Activated CD8-positive, alpha-beta memory T cell treated with anti-CD3 and anti-CD28 coated beads for 4 hours (primary cell): ENCODE measurements at places on chromosomes 7 and 10.

DNA sequence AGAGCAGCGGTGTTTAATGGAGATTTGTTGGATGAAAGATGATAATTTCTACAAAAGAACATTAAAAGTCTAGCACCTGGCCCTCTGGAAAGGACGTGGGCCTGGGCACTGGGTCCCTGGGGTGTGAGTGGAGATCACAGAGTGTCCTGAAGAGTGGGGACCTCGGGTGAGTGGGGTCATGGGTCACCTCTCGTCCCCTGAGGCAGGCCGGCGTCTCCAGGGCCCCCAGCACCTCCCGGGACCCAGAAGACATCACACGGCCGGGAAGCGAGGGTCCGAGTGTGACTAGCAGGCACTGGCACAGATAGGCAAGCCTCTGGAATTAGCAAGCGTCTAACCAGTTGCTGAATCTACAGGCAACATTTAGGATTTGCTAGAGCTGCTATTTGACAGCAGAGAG is 257.2 kb downstream of the MAD1L1 start:
- DNase-seq, result no peak

DNA sequence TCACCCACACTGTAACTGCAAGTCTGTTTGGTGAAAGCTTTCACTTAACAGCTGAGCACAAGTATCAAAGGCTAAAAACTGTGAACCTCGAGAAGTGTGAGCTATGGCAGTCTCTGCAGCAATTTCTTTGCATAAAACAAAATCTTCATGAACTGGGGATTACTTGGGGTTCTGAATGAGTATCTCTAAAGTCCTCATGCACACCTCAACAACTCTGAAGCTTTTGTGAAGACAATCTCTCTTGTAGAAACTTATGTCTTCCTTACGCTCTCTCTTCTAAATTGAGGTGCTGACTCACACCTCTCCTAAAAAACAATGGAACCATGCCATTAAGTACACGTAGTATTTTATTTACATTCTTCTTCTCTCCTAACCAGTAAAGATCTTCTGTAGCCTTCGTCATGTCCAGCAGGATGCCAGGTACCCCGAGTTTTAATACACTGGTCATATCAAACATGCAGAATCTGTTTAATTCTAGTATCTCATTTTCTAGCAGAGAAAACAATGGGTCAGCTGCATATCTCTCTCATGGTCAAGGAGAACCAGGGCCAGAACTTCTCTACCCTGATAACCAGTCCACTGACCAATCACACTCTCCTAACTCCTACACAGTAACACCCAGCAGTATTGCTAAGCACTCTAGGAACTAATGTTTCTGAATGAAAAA is 76.9 kb downstream of the UBE2H start:
- no peak for DNase-seq

DNA sequence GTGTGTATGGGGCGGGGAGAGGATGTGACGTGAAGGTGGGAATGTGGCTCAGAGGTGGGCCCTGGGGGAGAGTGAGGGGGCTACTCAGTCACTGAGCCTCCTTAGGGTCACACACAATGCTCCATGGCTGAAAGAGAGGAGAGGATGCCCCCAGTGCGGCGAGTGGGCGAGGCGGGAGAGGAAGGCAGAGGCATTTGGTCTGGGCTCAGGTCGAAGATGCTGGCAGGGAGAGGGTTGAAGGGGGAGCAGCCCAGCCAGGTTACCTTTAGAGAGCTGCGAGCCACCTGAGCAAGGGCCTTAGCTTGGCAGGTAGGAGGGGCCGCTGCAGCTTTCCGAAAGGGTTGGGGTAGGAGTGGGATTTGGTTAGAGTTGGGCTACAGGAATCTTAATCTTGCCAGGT is 4.7 kb upstream of the LOXL4 start:
- no peak for DNase-seq

GRCh38 chr10:116271593-116272439 is 1.2 kb downstream of the GFRA1 start:
- no peak for DNase-seq

DNA sequence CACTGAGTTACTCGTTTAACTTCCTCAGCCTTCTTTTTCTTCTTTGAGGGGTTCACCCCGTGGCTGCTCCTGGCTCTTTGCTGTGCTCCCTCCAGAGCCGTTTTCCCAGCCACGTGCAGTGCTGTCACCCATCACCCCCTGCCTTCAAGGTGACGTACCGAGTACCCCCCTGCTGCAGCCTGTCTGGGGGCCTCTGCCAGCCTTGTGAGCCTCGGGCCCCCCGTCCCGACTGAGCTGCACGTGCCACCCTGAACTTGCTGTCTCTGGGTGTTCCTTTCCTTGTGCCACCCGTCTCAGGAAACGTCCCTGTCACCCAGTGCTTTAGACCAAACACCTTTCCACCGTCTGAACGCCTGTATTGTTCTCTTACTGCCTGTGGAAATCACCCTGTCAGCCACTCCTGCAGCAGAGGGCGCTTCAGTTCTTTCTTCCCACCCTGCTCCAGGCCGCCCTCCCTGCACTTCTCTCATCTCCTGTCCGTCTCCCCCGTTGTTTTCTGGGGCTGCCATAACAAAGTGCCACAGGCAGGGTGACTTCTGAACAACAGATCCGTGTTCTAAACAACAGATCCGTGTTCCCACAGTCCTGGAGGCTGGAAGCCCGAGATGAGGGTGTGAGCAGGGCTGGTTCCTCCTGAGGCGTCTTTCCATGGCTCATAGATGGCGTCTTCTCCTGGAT is 44.6 kb downstream of the WDR37 start:
- DNase-seq, result no peak

- no peak for DNase-seq
These were observed 208.2 kb downstream of the TFEC start for GRCh38 chr7:115822380-115822779.

DNA sequence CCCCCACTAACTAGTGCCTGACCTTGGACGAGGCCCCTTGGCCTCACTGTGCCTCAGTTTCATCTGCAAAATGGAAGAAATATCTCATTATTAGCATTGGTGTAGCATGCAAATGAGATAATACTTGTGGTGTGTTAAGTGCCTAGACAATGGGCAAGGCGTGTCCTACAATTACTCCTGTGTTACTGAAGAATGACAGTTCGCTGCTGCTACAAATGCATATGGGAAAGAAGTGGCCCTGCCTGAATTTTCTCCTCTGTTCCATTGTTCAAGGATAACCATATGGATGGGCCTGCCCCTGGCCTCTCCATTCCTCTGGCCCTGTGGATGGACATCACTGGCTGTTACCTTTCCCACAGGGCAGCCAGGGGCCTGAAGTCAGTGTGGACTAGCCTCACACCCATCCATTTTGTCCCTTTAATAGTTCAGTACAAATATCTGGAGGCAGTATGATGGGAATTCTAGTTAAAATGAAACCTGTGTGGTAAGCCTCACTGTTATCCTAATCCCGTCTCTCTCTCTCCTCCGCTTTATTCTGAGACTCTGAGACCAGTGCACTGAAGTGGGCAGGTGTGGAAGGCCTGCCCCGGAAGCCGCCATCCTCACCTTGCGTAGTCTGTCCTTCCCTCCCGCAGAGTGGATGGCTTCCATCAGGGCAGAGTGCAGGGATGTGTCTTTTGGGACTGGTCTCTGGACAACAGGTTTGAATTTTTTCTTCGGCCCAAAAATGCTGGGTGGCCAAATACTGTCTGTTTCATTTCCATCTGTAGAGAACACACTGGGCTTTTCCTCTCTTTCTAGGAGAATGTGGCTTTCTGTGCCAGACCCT is 244.6 kb upstream of the GRB10 start:
- no peak for DNase-seq

DNA sequence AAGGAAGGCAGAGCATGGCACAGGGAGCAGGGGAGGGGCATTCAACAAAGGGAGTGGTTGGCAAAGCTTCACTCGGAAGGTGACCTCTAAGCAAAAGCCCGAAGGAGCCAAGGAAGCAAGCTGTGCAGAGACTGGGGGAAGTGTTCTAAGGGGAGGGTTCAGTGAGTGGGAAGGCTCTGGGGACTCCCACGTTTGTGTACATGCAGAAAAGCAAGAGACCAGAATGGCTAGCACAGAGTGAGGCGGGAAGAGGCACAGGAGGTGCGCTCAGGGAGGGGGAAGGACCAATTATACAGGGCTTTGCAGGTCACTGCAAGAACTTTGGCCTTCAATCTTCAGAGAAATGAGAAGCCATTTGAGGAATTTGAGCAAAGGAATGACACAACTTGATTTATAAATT is 7.4 kb downstream of the ARHGAP21 start:
- no peak for DNase-seq

GRCh38 chr10:92052741-92053140 is 129.2 kb downstream of the BTAF1 start:
- DNase-seq, result no peak

- DNase-seq, result no peak
These were observed 598.5 kb downstream of the SDK1 start for GRCh38 chr7:3899559-3899991.

GRCh38 chr10:80739963-80740715 is 202.4 kb downstream of the SH2D4B start:
- no peak for DNase-seq

- no peak for DNase-seq
These were observed 86.8 kb upstream of the ZMIZ1 start for GRCh38 chr10:78981970-78982281.

DNA sequence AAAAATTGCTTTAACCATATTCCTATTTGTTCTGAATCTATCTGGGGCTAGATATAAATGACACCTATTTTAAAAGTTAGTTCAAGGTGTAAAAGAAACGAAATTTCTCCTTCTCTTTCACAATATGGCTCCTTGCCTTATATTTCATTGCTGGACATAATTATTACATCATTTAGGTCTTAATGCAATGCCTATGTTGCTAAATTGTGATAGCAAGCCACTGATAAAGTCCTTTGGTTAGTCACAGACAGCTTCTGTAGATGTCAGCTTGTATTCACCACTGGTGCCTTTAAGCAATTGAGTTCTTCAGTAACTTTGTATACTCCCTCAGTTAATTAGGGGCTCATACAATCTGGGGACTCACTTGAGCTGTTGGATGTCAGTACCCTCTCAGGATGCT is 1236.6 kb downstream of the GATA3 start:
- DNase-seq, result no peak

DNA sequence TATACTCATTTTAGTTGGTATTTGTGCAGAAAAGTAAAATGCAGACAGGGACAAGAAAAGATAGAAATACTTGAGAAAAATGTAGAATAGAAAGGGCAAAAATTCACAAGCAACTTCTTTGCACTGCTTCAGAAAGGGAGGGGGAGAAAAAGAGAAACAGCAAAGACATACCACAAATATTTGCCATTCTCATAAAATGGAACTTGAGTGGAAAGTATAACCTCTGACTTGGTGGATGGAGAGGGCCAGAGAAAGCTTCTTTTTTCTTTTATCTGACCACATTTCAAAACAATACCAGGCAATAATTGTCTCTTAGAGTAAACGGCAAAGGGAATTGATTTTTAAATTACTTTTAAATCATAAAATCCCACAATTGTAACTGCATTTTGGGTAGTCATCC is 35.8 kb upstream of the TRUB1 start:
- DNase-seq, result no peak

GRCh38 chr7:4552985-4553384 is 129.1 kb upstream of the FOXK1 start:
- no peak for DNase-seq

- DNase-seq, result no peak
These were observed 2.0 kb upstream of the SFTPA1 start for GRCh38 chr10:79608505-79609375.

DNA sequence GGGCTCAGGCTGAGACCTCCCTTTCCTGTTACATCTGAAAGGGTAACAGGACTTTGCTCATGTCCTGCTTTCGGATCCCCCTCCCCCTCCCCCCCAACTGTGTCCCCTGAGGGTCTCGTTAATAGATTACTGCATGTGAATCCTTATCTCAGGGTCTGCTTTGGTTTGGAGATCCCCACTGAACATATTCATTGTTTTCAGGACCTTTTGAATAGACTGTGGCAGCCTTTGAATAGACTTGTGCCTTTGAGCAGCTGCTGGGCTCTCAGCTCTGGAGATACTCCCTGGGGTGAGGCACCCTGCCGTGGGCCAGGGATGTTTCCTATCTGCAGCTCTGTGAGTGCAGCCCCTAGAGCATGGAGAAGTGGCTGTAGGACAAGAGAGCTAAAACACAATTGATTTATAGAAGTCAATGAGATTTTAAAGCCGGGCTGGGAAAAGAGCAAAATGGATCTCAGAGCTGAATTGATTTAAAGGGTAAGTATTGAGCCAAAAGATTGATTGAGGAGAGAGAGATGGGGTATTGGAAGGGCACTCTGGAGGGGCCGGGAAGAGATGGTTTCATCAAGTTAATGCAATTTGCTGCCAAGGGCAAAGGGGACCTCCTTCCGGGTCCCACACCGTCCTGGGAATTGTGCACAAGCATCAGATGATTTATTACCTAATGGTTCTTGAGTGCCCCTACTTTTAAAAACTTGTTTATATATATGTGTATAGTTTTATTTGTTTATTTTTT is 9.9 kb downstream of the ARHGAP22 start:
- DNase-seq, result no peak
